Kasumi-1 (cell line): ENCODE measurements at places on chromosomes 7 and 10.
A peak's percentile ranks its signal among the peaks of the same experiment; 100 is the strongest.

GRCh38 chr10:126222736-126223511 is 165.4 kb downstream of the ADAM12 start:
- no peak for DNase-seq

DNA sequence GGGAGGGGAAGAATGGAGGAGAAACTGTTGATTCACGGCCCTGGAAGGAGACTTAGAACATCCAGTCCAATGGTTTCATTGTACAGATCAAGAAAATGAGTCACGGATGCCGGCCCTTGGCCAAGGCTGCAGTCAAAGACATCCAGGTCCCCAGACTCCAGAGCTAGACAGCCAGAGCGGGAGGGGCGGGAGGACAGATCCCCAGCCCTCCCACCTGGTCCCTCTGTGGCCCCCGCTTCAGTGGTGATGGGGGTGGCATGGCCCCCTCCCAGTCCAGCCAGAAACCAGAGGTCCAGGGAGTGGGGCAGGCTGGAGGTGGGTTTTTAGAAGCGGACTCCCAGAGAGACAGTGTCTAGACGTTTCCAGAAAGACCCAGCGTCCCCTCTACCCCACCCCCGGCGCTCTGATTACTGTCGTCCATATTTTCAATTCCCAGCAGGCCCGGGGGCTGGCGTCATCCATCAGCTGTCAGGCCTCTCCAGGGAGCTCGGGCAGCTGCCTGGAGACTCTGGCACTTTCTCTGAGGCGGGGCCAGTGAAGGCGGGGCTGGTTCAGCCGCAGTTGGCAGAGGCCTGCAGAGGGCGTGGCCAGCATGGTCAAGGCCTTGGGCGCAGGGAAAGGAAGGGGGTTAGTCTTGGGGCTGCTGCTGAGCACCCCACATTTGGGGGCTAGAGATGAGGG is 8.0 kb upstream of the HSPB1 start:
- DNase-seq = no peak

GRCh38 chr7:48171202-48171601 is at the start of gene ABCA13:
Gene ABCA13, plus strand, starts transcription at chr7:48171458. Its CDS starts 26 bp downstream, at chr7:48171484.
- DNase-seq = no peak

- no peak for DNase-seq
Measured at GRCh38 chr7:39187130-39187529, 209.4 kb downstream of the POU6F2 start.

DNA sequence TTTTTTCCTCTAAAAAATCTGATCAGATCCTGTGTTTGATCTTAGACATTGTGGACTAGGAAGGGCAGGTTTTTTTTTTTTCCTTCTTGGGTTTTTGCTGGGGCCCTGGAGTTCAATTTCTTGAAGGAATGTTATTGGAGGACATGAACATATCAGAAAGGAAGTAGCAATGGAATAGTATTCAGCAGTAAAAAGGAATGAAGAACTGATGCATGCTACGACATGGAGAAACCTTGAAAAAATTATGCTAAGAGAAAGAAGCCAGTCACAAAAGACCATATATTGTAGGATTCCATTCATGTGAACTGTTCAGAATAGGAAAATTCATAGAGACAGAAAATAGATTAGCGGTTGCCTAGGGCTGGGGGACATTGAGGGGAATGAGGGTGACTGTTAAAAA is 34.0 kb downstream of the FGF8 start:
- DNase-seq = no peak

DNA sequence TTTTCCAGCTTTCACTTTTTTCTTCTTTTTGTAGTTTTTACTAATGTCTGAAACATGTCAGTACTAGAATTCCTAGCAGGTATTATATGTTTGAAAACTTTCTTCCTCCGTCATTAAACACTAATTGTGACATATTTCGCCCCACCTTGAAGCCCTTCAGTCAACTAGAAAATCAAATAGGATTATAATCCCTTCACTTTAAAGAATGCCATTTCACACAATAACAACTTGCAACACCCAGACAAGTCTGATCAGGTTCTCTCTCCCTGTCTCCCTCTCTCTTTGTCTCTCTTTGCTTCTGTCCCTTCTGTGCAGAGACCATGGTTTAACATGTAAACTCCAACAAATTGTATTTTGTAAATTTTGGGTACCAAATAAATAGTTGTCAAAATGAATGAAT is 373.5 kb downstream of the SEMA3D start:
- DNase-seq = no peak

DNA sequence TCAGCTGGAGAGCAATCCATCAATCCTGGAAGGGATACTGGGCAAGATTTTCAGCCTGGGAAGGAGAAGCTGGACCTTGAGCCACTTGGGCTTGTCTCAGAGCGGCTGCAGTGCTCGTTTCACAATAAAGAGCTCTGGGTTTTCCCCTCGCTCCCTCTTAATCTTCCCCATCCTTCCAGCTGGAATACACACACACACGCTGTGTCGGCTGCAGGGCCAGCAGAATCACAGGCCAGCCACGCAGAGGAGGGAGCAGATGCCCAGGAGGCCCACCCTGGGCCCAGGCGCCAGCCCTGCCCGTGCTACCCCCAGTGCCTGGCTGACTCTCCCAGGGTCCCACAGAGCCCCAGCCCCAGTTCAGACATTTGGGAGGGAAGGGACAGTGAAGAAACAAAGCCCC is 255.1 kb downstream of the TNS3 start:
- no peak for DNase-seq

DNA sequence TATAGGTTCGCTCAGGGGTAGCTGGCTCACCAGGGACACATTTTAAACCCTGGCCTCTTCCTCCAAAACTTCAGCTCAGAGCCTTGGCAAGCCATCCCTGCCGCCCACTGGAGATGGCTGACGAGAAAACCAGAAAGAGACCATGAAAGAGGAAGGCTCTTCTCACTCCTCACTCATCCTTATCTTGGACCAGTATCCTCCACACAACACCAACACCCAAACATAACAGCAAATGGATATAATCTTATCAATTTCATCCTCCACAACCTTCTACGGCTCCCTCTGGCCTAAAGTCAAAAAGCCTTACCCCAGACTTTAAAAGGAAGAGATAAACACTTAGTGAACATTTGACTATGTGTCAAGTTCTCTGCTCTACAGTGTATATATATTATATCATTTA is 26.9 kb downstream of the DLG5 start:
- no peak for DNase-seq

- DNase-seq = no peak
Measured at GRCh38 chr7:115631782-115632181, 398.8 kb downstream of the TFEC start.

DNA sequence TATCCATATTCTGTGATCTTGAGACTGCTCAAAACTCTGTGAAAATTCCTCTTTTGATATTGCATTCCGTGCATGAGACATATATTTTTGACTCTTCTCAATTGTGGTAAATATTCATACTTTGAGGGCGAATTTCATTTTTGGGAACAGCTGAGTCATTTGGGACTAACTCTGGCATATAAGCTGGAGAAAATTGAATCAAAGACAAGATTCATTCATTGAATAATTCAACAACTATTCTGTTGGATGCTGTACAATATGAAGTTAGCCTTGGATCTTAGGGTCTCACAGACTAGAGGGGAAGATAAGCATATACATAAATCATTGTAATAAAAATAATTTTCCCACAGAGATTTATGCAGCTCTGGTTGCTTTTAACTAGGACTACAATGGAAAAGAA is 183.2 kb upstream of the NEBL start:
- no peak for DNase-seq

DNA sequence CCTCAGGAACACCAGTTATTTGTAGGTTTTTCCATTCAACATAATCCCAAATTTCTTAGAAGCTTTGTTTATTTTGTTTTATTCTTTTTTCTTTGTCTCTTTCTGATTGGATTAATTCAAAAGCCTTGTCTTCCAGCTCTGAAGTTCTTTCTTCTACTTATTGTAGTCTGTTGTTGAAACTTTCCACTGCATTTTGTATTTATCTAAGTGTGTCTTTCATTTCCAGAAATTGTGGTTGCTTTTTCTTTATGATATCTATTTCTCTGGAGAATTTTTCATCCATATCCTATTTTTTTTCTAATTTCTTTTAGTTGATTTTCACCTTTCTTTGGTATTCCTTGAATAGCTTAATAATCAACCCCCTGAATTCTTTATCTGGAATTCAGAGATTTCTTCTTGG is 58.5 kb downstream of the SLC18A2 start:
- no peak for DNase-seq

- DNase-seq = no peak
Measured at GRCh38 chr7:91233212-91233611, 31.0 kb upstream of the FZD1 start.

DNA sequence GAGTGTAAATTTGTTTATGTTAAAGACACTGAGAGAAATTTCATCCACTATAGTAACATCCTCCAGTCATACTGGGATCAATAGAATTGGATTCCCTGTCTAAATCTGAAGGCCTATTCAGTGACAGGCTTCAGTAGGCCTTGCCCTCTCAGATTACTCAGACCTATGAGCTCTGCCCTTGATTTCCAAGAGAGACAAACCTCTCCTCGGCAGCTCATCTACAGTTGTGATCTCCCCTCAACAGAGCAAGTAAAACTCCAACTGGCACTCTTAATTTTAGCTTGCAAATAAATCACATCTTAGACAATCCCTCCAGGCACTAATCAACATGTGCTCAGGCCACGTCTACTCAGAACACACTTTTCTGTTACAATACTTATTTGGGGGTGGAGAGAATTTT is 1191.4 kb upstream of the PHF14 start:
- no peak for DNase-seq

GRCh38 chr10:43417950-43418768 is 9.2 kb upstream of the HNRNPF start:
- DNase-seq = peak; percentile 100

- no peak for DNase-seq
Measured at GRCh38 chr7:77235276-77235675, 35.7 kb upstream of the FGL2 start.

DNA sequence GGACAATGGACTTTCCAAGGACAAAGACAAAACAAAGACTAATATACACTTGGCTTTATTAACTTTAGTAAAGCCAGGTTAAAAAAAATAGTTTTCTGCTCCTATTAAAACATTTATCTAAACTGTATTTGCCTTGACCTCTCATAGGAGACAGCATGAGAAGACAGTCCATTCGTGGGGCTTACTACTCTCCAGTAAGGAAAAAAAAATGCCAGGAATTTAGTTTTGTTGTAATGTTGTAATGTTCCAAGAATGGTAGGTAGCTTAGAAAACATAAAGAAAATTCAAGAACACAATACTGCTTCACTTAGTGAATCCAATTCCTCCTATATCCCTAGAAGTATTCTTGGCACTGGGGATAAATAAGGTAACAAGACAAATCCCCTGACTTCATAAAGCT is 81.7 kb downstream of the KMT2C start:
- no peak for DNase-seq

DNA sequence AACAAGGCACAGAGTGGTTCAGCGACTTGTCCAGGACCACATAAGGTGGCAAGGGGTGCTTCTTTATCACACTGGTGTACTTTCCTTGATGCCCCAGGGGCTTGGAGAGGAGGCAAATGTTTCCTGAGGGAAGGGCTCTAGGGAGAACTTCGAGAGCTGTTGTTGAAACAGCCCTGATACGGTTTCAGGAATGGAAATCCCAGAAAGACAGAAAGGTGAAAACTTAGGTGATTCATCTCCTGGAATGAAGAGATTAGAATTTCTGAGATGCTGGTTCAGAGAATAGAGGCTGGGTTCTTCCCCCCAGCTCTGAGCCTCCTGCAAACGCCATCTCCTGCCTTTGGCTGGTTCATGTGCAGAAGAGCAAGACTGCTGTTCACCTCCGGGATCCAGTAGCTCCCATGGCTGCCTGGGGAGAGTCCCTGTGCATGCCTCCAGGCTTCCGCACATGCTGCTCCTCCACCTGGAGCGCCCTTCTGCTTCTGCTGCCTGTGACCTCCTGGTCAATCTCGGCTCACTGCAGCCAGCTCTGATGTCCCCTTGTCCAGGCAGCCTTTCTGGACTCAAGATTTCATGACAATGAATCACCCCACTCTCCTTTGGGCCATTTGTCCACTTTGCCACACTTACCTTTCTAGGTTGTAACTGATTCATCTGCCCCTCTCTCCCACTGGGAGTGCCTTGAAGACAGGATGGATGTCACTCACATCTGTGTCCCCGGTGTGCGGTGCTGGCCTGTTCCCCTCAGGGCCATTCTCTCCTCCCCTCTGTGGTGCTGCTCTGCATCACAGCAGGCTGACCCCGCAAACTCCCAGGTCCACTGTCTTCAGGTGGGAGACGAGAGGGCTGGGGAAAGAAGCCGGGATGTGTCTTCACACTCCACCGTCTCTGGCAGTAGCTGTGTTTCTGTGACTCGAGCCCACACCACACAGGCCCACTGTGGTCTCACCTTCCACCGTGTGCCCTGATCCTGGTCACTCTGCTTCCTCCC is 3.6 kb upstream of the CDH23 start:
- no peak for DNase-seq

- DNase-seq = peak; percentile 1
Measured at GRCh38 chr7:96596120-96596826, 113.4 kb downstream of the SEM1 start.

- no peak for DNase-seq
Measured at GRCh38 chr7:41655426-41655825, 47.5 kb downstream of the INHBA start.

DNA sequence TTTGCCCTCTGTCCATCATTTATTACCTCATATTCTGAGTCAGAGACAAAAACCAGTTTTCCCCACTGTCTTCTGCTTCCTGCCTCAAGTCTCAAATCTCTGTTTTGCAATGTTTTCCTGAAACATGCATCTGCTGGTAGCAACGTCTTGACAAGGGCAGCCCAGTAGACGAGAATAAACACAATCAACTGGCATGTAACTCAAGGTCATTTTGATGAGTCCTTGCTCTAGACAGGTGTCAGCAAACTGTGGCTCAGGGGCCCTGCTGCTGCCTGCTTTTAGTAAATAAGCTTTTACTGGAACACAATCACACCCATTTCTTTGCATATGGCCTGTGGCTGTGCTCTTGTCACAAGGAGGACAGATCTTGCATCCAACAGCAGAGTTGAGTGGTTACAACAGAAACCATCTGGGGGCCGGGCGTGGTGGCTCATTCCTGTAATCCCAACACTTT is 59.8 kb downstream of the ITIH5 start:
- DNase-seq = no peak

DNA sequence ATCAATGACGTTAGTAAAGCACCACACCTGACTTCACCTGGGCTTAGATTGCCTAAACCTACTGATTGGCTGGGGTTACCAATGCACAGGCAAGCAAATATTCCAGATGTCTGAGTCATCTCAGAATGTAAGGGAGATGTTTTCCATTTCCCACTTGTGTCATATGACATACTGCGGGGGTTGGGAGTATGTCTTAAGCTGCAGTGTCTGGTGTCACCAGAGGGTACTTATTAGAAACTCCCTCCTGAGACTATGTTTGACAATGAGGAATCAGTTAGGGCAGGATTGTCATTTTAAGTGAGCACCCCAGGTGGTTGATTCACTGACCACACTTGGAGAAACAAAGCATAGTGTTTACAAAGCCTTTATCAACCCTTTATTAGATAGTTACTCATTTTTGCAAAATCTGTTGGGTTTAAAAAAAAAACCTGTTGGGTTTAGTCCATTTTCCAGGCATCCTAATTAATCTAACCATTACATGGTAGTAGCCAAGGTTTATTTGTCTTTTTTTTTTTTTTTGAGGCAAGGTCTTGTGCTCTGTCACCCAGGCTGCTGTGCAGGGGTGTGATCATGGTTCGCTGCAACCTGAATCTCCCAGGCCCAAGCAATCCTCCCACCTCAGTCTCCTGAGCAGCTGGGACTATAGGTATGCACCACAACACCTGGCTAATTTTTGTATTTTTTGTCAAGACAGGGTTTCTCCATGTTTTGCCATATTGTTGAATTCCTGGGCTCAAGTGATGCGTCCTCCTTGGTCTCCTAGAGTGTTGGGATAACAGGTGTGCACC is 72.5 kb downstream of the CDK6 start:
- DNase-seq = peak; percentile 63

GRCh38 chr7:89001306-89001705 is 205.8 kb upstream of the TEX47 start:
- no peak for DNase-seq
